A549 treated with Mapracorat at 1 μM for 4 hours (cell line): ENCODE measurements at places on chromosomes 4 and X. TPM values are rescaled to one million over a fixed set of nuclear protein-coding genes. Genes with fewer than 3 reads are reported as not detected.

BEX1 gene
- total RNA-seq, result not detected in 5 replicates

ARAP2 gene
- total RNA-seq, result 0.26 to 1.0 TPM (median 0.43 TPM) in 5 replicates

EVC gene
- 7.7 to 12.2 TPM (median 10.2 TPM) in 5 replicates for total RNA-seq

CT45A10 gene
- 0.22 TPM in 2 of 5 replicates, not detected in the others for total RNA-seq

TAF7L gene
- total RNA-seq, result 0.05 to 0.20 TPM (median 0.13 TPM) in 5 replicates

MTMR8 gene
- 0.53 to 1.1 TPM (median 0.65 TPM) in 5 replicates for total RNA-seq

GRIA2 gene
- not detected in 5 replicates for total RNA-seq

IL9R gene
- total RNA-seq, result 0.14 to 0.53 TPM (median 0.19 TPM) in 5 replicates

TLR8 gene
- total RNA-seq, result not detected in 5 replicates

RNF128 gene
- total RNA-seq, result 0.06 TPM in 1 of 5 replicates, not detected in the others

TMEM131L gene
- 5.5 to 6.5 TPM (median 6.3 TPM) in 5 replicates for total RNA-seq

AADAT gene
- total RNA-seq, result 7.7 to 10.2 TPM (median 8.0 TPM) in 5 replicates

PROM1 gene
- total RNA-seq, result 0.28 to 0.59 TPM (median 0.37 TPM) in 5 replicates

HEPH gene
- total RNA-seq, result not detected in 5 replicates

MAOB gene
- total RNA-seq, result 0.13 to 0.19 TPM (median 0.16 TPM) in 4 of 5 replicates, not detected in the other

MAB21L2 gene
- not detected in 5 replicates for total RNA-seq

TSPAN6 gene
- total RNA-seq, result 36.9 to 43.3 TPM (median 38.8 TPM) in 5 replicates

ARAF gene
- 44.4 to 55.7 TPM (median 54.0 TPM) in 5 replicates for total RNA-seq

TMEM271 gene
- not detected in 5 replicates for total RNA-seq

S100P gene
- 54.2 to 116 TPM (median 104 TPM) in 5 replicates for total RNA-seq

ATP7A gene
- 2.8 to 4.0 TPM (median 3.5 TPM) in 5 replicates for total RNA-seq

MAGEA9B gene
- total RNA-seq, result not detected in 5 replicates

LRCH2 gene
- not detected in 5 replicates for total RNA-seq

SCARB2 gene
- 42.0 to 53.9 TPM (median 51.7 TPM) in 5 replicates for total RNA-seq

MAGEB3 gene
- total RNA-seq, result not detected in 5 replicates

WDR17 gene
- 1.3 to 3.3 TPM (median 1.9 TPM) in 5 replicates for total RNA-seq

RNF150 gene
- total RNA-seq, result 0.20 to 0.64 TPM (median 0.30 TPM) in 5 replicates

TEX13C gene
- total RNA-seq, result not detected in 5 replicates

NEUROG2 gene
- total RNA-seq, result not detected in 5 replicates

CHRNA9 gene
- total RNA-seq, result 0.85 to 2.1 TPM (median 1.5 TPM) in 5 replicates

RTL9 gene
- total RNA-seq, result 0.09 to 0.13 TPM (median 0.11 TPM) in 5 replicates

PRR32 gene
- total RNA-seq, result not detected in 5 replicates

DRD5 gene
- total RNA-seq, result not detected in 5 replicates

OPN1MW2 gene
- total RNA-seq, result not detected in 5 replicates

REELD1 gene
- total RNA-seq, result not detected in 5 replicates

NXF2 gene
- total RNA-seq, result not detected in 5 replicates

PHOX2B gene
- total RNA-seq, result not detected in 5 replicates

CDS1 gene
- 0.53 to 0.98 TPM (median 0.65 TPM) in 5 replicates for total RNA-seq

GLRB gene
- total RNA-seq, result 0.59 to 1.2 TPM (median 1.1 TPM) in 5 replicates

CFAP99 gene
- 0.08 to 0.22 TPM (median 0.22 TPM) in 3 of 5 replicates, not detected in the others for total RNA-seq

ODAPH gene
- 0.14 to 0.21 TPM in 2 of 5 replicates, not detected in the others for total RNA-seq

PCYT1B gene
- 0.05 to 0.09 TPM in 2 of 5 replicates, not detected in the others for total RNA-seq

SLC2A9 gene
- total RNA-seq, result 0.61 to 0.86 TPM (median 0.62 TPM) in 5 replicates

TLR1 gene
- 0.13 to 0.30 TPM (median 0.23 TPM) in 5 replicates for total RNA-seq

SUPT20HL1 gene
- not detected in 5 replicates for total RNA-seq

RAB39B gene
- total RNA-seq, result 0.43 to 0.80 TPM (median 0.69 TPM) in 5 replicates

AGA gene
- total RNA-seq, result 16.6 to 29.6 TPM (median 17.0 TPM) in 5 replicates

JAKMIP1 gene
- total RNA-seq, result 0.06 TPM in 1 of 5 replicates, not detected in the others

SPANXN3 gene
- total RNA-seq, result not detected in 5 replicates

HSD17B10 gene
- total RNA-seq, result 169 to 204 TPM (median 188 TPM) in 5 replicates

ENPEP gene
- 0.02 TPM in 1 of 5 replicates, not detected in the others for total RNA-seq

USP17L10 gene
- not detected in 5 replicates for total RNA-seq

MAGEA4 gene
- total RNA-seq, result not detected in 5 replicates

UGT8 gene
- 0.07 to 0.15 TPM (median 0.13 TPM) in 5 replicates for total RNA-seq

PDGFC gene
- total RNA-seq, result 2.1 to 4.0 TPM (median 3.1 TPM) in 5 replicates
